Activated CD4-positive, alpha-beta T cell treated with anti-CD3 and anti-CD28 coated beads, Interleukin-2, amount 10 ng/mL, durations not matched to agents 7 days and 5 days (primary cell): ENCODE measurements at places on chromosomes 4 and X. TPM values are rescaled to one million over a fixed set of nuclear protein-coding genes. Genes with fewer than 3 reads are reported as not detected.

DNA sequence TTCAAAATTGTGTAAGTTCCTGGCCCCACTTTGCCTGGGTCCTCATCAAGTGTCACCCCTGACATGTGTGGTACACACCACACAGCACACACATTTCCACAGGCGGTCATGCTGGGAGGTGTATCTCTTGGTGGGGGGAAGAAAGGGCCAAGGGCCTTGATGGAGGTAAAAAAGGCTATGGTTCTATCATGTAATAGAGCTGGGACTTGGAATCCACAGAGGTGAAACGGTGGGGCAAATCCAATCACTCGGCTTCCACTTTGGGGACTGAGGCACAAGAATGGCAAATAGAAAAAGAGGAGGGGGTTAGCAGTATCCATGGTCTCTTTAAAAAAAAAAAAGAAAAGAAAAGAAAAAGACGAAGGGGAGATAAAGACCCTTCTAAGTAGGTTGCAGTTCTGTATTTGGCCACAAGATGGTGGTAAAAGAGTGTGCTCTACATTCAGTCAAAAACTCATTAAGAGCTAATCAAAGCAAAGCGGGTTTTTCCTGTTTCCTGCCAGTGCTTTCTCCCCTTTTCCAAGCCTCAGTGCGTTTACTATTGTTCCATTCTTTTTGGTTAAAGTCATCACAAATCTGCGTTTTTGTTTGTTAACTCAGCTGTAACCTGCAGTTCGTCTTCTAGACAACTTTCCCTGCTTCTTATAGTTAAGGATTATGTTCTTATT, 37.0 kb upstream of the ATP6AP2 start:
- peaks cover 3% of the 10 kb centered on the region for H3K36me3 ChIP-seq
- no peak overlapping the region for H3K27ac ChIP-seq
- peaks cover 1% of the 10 kb centered on the region for H3K27me3 ChIP-seq

DNA sequence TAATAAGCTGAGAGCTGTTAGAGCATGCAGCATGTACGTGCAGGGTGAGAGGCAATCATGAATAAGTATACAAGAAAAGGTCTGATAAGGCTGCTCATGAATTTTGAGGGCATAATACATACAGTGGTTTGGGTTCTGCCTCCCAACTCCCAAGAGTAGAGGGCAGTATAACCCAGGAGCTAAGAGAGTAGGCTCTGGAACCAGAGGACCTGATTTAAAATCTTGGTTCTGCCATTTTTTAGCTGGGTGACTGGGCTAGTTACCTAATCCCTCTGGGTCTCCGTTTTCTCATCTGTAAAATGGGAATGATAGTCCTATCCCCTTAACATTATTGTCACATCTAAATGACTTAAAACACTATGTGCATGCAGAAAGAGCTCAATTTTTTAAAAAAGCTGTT, 85.3 kb downstream of the LNX1 start:
- no peaks in the 10 kb centered on the region for H3K36me3 ChIP-seq
- no peaks in the 10 kb centered on the region for H3K4me1 ChIP-seq
- DNase-seq = no peak

- DNase-seq = no peak
- no peak overlapping the region for H3K27ac ChIP-seq
- H3K4me1 ChIP-seq = no peaks in the 10 kb centered on the region
- H3K27me3 ChIP-seq = peaks cover 5% of the 10 kb centered on the region
Measured at GRCh38 chr4:113131621-113132020, 82.2 kb downstream of the ANK2 start.

GRCh38 chr4:128528793-128529553, 241.4 kb upstream of the PGRMC2 start:
- no peak overlapping the region for H3K4me3 ChIP-seq
- DNase-seq = no peak
- no peaks in the 10 kb centered on the region for H3K4me1 ChIP-seq
- no peak overlapping the region for H3K27ac ChIP-seq
- no peaks in the 10 kb centered on the region for H3K36me3 ChIP-seq

DNA sequence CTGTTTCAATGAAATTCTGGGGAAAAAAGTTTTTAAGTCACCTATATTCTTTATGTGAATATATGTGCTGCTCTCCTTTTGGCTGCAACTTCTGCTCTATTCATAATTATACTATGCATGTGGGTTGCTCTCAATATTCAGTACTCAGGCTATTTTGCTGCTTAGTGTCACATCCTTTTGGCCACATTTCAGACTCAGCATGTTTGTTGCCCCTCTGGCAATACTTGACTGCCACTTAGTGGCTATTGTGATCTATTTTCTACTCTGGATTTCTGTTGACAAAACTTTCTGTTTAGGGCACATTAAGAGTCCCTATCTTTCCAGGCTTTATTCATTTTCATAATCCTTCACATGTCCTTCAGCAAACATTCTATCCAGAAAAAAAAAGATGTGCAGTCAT, 15.8 kb upstream of the CT45A1 start:
- H3K27ac ChIP-seq = no peak overlapping the region
- no peak for DNase-seq
- H3K36me3 ChIP-seq = no peaks in the 10 kb centered on the region
- no peaks in the 10 kb centered on the region for H3K4me1 ChIP-seq
- no peak overlapping the region for H3K4me3 ChIP-seq

DNA sequence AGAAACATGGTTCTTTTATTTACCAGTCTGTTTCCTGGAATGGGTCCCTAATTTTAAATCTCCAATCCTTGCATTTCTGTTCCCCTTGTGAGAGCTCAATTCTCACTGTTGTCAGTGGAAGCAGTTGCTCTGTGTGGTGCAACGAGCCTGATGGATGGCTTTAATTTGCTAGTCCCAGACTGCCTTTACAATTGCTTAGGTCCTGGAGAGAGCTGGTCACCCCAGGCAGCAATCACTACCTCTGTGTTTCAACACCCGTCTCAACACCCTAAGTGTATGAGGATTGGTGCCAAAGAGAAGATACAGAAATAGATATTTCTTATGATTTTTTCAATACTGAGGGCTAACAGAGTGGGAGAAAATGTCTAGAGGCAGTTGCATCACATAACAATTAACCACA, 873.8 kb downstream of the GLUD2 start:
- DNase-seq = no peak
- H3K27ac ChIP-seq = no peak overlapping the region
- no peaks in the 10 kb centered on the region for H3K27me3 ChIP-seq
- no peaks in the 10 kb centered on the region for H3K4me1 ChIP-seq
- H3K36me3 ChIP-seq = no peaks in the 10 kb centered on the region

DNA sequence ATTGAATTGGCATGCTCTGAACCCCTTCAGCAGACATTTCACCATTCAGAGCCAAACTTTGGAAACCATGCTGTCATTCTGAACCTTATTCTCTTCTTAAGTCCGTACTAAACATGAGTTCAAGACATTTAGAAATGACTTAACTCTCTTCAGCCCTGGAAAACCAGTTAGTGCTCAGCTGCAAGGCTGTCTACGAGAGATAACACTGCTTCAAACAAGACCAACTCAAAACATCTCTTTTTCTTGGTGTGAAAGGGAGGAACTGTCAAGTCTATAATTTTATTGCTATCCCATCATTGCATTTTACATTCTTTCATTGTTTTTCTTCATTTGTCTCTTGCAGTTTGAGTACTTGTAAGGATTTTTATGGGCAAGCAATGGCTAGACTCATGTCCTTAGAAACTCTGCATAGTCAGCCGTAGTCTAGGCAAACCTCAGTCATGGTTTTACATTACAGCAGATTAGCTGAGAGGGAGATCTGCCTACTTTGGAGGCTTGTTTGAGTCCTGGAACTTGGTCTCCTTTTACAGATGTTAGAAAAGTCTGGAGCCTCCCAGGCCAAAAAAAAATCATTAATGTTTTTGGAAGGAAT, 120.6 kb upstream of the JADE1 start:
- peaks cover 3% of the 10 kb centered on the region for H3K27me3 ChIP-seq
- H3K4me1 ChIP-seq = no peaks in the 10 kb centered on the region

DNA sequence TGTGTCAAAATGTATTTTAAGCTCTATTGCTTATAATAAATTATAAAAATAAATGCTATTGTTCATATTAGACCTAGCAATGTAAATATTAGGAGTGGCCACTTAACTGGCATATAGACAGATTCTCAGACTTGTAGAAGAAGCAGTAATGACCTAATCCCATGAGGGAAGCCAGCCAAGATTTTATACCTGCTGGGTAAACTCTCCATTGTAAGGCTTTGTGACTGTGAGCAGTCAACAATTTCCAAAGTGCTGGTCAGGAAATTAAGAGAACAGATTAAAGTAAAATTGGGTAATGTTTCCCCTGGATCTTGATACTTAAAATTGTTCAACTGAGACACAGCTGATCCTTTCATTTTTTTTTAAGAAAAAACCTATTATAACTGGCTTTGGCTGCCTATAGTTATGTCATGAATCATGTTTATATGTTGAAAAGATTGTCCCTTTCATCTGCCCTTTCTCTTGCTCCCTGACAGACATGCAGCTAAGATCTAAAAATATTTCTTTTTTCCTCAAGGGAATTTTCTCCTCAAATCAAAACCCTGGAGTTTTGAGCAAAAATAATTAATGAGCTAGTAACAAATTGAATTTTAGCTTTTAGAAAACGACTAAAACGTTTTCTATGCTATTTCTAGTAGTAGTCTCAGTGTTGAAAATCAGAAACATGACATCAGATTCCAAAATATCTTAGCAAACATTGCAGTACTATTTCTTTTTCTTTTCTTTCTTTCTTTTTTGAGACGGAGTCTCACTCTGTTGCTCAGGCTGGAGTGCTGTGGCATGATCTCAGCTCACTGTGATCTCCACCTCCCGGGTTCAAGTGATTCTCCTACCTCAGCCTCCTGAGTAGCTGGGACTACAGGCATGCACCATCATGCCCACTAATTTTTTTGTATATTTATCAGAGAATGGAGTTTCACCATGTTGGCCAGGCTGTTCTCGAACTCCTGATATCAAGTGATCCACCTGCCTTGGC, 77.9 kb downstream of the ADGRL3 start:
- H3K4me3 ChIP-seq = no peak overlapping the region
- no peaks in the 10 kb centered on the region for H3K36me3 ChIP-seq
- no peaks in the 10 kb centered on the region for H3K4me1 ChIP-seq
- no peak overlapping the region for H3K27ac ChIP-seq
- no peaks in the 10 kb centered on the region for H3K27me3 ChIP-seq

GRCh38 chrX:83469551-83469950, 38.5 kb upstream of the POU3F4 start:
- no peak for DNase-seq
- no peak overlapping the region for H3K4me3 ChIP-seq
- no peaks in the 10 kb centered on the region for H3K4me1 ChIP-seq
- H3K27me3 ChIP-seq = no peaks in the 10 kb centered on the region
- no peak overlapping the region for H3K27ac ChIP-seq
- H3K36me3 ChIP-seq = no peaks in the 10 kb centered on the region

DNA sequence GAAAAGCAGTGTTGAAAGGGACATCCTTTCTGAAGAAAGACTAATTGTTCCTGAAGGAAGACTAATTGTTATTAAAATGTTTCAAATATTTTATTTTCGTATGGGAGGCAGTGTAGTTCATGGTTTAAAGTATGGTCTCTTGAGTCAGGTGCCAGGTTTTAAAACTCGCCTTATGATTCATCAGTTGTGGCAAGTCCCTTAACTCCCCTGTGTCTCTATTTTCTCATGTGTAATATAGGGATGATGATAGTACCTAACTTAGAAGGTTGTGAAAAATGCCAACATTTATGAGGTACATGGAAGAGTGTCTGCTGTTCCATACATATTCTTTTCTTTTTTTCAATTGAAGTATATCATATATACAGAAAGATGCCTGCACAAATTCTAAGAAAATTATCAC, 414.2 kb upstream of the DIPK2B start:
- H3K27me3 ChIP-seq = no peaks in the 10 kb centered on the region
- H3K27ac ChIP-seq = no peak overlapping the region
- no peaks in the 10 kb centered on the region for H3K36me3 ChIP-seq
- H3K4me3 ChIP-seq = no peak overlapping the region

- H3K27ac ChIP-seq = no peak overlapping the region
- H3K27me3 ChIP-seq = peaks cover 89% of the 10 kb centered on the region
- no peak for DNase-seq
- peaks cover 26% of the 10 kb centered on the region for H3K36me3 ChIP-seq
- no peak overlapping the region for H3K4me3 ChIP-seq
Measured at GRCh38 chr4:173503330-173504180, 26.5 kb downstream of the HAND2 start.

GRCh38 chr4:47017494-47017893, 13.9 kb upstream of the GABRB1 start:
- H3K4me1 ChIP-seq = no peaks in the 10 kb centered on the region
- no peak overlapping the region for H3K27ac ChIP-seq

GRCh38 chr4:1600211-1600780, 83.8 kb downstream of the FAM53A start:
- H3K27me3 ChIP-seq = no peaks in the 10 kb centered on the region
- H3K27ac ChIP-seq = no peak overlapping the region
- no peak for DNase-seq

- DNase-seq = no peak
- H3K27ac ChIP-seq = no peak overlapping the region
- H3K36me3 ChIP-seq = peaks cover 38% of the 10 kb centered on the region
- no peaks in the 10 kb centered on the region for H3K27me3 ChIP-seq
- H3K4me3 ChIP-seq = no peak overlapping the region
Measured at GRCh38 chr4:48093991-48094416, 40.0 kb downstream of the TXK start.

DNA sequence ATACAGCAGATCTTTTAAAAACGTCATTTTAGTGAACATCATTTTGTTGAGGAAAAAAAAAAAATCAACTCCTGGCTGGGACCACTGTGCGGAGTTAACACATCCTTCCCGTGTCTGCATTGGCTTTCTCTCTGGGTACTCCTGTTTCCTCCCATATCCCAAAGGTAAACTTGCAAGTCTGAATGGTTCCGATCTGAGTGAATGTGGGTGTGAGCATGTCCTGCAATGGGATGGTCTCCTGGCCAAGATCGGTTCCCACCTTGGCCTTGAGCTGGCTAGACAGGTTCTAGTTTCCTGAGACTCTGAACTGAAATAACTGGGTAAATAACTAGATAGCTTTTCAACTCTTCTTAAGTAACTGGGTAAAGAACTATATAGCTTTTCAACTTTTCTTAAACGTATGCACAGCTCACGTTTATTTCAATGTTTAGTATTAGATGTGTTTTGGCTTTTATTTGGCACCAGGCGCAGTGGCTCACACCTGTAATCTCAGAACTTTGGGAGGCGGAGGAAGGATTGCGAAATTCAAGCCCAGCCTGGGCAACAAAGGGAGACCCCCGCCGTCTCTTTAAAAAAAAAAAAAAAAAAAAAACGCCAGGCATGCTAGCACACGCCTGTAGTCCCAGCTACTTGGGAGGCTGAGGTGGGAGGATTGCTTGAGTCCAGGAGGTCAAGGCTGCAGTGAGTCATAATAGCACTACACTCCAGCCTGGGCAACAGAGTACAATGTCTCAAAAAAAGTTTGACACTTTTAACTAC, 14.0 kb downstream of the RBMX start:
- no peak for DNase-seq
- H3K36me3 ChIP-seq = peaks cover 63% of the 10 kb centered on the region
- no peaks in the 10 kb centered on the region for H3K27me3 ChIP-seq

- no peaks in the 10 kb centered on the region for H3K4me1 ChIP-seq
- no peak overlapping the region for H3K4me3 ChIP-seq
- H3K36me3 ChIP-seq = no peaks in the 10 kb centered on the region
- H3K27me3 ChIP-seq = peaks cover 72% of the 10 kb centered on the region
Measured at GRCh38 chr4:89519771-89520320, 212.2 kb upstream of the GPRIN3 start.

The CT45A3 gene
- total RNA-seq = not detected

The PAGE2 gene
- total RNA-seq = not detected

The RBMXL3 gene
- not detected for total RNA-seq

The SHOX gene
- total RNA-seq = not detected

The MTMR8 gene
- 5.0 TPM for total RNA-seq

The PRIMPOL gene
- total RNA-seq = 20.2 TPM

The CT45A5 gene
- not detected for total RNA-seq
